LNCaP clone FGC (cell line): ENCODE measurements at places on chromosomes 2 and 18.

- DNase-seq, result no peak
Measured at GRCh38 chr2:175744000-175744399, 258.1 kb downstream of the LNPK start.

DNA sequence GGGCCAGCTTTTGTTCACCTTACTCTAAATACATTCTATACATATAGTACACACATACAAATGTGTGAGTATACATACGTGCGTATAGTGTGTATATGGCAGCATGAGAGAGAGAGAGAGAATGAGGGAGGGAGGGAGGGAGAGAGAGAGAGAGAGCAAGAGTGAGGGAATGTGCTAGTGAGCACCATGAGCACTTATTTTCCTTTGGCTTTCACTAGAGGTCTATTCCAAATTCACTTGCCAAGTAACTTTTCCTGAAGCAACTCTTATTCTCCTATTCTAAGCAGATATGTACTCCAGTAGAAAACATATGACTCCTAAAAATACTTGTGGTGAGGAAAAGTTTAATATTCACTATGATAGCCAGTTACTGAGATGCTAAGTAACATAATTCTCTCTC, 85.7 kb downstream of the COBLL1 start:
- DNase-seq, result no peak

GRCh38 chr2:200829258-200829655, 17.5 kb downstream of the BZW1 start:
- no peak for DNase-seq

DNA sequence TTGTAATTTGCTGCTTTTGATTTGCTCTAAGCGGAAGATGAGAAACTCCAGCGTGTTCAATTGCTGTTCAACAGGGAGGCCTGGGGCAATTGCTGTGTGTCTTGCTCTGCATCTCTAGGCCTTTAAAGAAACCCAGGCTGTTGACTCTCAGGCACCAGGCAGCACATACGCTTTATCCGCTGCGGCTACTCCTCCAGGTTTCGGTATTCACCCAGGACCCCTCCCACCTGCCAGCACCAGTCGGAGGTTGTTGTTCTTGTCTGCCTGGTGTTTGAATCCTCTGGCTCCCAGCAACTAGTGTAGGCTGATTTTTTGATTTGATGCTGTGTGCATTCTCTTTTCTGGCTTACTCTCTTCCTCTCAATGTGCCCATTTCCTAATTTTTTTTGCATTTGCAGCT, 383.1 kb downstream of the TSN start:
- no peak for DNase-seq

- DNase-seq, result no peak
Measured at GRCh38 chr2:157173740-157174184, 83.7 kb upstream of the GALNT5 start.

- no peak for DNase-seq
Measured at GRCh38 chr2:127427376-127428056, 9.3 kb downstream of the PROC start.

DNA sequence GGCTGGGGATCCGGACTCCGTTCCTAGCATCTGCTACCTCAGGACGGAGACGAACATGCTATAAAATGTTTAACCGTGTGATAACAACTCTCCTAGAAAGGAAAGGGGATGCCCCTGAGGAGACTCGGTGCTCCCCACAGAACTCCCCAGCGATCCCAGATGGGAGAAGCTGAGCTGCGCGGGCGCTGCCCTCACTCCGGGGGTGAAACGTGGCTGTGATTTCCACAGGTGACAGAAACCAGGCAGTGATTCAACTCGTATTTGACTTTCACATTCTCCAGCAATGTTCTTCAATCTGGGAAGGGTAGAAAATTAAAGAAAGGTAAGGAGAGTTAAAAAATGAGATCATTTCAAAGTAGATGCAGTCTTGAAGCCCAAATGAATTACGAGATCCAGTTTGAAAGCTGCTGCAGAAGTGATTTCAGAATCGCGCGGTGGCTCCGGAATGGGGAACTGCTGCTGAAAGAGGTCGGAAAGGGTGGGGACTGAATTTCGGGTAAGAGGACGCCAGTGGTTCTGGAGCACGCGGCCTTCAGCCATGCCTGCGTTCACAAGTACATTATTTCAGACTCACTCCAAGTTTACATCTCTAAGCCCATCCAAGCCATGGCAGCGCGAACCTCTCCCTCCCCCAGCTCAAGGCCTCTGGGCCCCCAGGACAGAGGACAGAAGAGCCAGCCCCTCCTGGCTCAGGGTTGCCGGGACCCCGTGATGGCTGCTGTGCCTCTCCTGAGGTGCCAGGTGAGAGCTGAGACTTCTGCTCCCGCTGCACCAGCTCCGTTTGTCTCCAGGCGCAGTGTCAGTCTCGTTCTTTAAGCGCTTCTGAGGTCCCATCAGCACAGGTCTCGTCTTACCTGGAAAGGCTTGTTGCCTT, 39.5 kb downstream of the ADNP2 start:
- DNase-seq, result no peak

DNA sequence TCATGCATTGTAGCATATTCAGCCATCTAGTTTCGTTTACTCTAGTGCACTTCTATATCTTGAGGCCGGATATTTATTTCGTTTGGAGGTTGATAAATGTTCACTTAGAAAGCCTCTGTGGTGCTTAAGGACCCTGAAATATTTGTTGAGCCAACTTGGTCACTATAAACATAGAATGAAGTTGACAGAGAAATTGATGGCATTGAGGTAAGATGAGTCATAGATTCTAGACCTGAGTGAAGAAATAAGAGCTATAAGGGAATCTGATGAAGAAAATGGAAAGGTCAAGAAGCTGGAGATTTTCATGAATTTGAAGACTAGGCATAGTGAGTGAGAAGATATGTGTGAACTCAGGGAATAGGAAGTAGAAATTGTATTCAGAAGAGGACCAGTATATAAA, 35.9 kb downstream of the EPC2 start:
- no peak for DNase-seq

- DNase-seq, result no peak
Measured at GRCh38 chr2:7570247-7570646, 653.0 kb downstream of the RNF144A start.

DNA sequence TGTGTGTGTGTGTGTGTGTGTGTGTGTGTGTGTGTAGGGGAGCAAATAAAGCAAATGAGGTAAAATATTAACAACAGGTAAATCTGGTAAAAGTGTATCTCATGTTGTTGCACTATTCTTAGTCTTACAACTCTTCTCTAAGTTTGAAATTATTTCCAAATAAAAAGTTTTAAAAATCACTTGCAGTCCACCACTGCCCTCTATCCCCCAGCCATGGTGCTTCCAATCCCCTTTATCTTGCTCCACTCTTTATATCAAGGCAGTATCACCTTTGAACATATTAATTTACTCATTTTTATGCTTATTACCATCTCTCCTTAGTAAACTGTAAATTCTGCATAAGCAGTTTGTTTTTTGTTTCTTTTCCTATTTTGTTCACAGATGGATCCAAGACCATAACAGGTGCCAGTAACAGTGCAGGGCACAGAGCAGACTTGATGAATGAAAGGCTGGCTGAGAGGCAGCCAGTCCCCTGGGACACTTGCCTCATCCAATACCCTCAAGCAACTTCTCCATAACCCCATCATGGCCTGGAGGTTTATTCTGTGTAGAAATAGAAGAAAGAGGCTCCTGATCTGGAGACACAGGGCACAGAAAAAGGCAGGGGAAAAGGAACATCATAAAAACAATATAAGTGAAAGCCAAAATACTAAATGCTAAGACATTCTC, 67.6 kb downstream of the LDAH start:
- no peak for DNase-seq
